Peyer's patch (tissue), 4 donors: ENCODE measurements at places on chromosomes 5 and 9.
A peak's percentile ranks its signal among the peaks of the same experiment; 100 is the strongest.

DNA sequence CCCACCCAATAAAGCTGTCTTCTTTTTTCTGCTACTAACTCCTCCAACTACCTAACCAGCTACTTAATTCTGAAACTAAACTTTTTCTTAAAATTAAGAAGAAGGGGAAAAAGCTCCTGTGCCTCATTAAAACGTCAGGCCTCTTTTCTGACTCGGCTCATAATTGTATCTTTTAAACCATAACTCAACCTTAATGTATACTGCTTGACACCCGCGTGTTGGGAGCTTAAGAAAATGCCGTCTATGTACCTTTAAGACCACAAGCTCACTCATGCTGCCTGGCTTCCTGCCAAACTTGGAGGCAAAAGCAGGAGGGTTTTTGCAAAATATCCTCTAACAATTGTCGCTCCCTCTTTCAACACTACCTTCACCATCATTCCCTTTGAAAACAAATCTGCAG is 5.0 kb downstream of the EBF1 start:
- no peak for DNase-seq

GRCh38 chr5:1132570-1132969 is 20.7 kb upstream of the SLC12A7 start:
- DNase-seq = no peak

DNA sequence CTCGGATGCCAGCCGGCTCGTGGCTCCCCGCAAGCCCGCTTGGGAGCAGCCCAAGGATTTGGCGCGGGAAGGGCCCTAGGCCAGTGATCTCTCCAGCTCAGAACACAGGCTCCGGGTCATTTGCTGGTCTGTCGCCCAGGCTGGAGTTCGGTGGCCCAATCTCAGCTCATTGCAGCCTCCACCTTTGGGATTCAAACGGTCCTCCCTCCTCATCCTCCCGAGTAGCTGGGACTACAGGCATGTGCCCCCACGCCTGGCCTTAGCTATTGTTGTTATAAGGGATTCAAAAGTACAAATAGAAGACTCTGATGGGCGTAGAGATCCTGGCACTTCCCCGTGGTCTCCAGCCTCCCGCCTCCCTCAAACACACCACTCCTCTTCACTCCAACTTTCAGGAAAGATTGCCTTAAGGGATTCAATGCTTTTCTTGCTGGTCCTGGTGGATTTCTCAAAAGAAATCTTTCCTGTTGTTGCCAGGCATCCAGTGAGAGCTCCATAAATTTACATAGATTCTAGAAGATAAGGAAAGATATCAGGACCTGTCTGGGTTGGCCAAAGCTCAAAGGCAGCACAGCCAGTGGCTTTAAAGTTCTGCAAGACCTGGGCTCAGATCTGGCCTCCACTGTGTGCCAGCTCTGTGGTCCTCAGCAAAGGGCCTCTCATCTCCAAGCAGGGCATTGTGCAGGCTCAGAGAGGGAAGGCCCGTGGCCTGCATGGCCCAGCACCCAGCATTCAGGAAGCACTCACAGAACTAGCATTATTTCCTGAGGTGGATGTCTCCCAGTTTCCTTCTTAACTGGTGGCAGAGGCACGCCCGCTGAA is 1.0 kb downstream of the AIF1L start:
- no peak for DNase-seq

GRCh38 chr5:178797101-178797521 is 62.6 kb upstream of the ZNF354B start:
- DNase-seq = no peak

- DNase-seq = no peak
These were observed 354.0 kb upstream of the CLINT1 start for GRCh38 chr5:158212917-158213316.

- DNase-seq = peak; percentile 86
These were observed 48.7 kb upstream of the PSD2 start for GRCh38 chr5:139746691-139747582.

DNA sequence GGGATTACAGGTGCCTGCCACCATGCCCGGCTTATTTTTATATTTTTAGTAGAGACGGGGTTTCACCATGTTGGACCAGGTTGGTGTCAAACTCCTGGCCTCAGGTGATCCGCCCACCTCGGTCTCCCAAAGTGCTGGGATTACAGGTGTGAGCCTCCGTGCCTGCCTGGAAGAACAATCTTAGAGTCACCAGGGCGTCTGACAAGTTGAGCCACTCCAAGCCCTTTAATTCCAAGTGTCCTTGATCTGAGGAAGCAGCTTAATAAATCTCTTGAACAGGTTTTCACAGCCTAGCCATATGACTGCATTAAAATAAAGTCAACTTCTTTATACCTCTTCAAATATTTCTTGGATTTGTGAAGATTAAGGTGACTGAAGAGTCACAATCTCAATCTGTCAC is 31.5 kb downstream of the SLC44A1 start:
- DNase-seq = no peak

DNA sequence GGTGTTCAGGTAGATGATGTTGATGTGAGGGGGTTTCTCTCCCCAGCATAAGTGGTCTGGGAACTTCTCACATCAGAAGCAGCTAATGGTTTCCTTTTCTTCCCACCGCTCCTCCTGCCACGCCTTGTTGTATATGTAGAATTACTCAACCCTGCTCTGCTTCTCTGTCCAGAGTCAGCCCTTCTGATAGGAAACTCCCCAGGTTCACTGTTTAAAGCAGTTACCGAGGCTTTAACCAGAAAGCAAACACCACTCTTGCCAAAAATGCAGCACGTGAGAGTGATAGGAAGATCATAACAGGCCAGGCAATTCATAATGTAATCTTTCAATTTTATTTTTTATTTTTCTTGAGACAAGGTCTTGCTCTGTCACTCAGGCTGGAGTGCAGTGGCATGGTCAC is 10.5 kb upstream of the TMEM252 start:
- DNase-seq = no peak

GRCh38 chr5:1181451-1182359 is 19.7 kb upstream of the SLC6A19 start:
- peak; percentile 91 for DNase-seq

DNA sequence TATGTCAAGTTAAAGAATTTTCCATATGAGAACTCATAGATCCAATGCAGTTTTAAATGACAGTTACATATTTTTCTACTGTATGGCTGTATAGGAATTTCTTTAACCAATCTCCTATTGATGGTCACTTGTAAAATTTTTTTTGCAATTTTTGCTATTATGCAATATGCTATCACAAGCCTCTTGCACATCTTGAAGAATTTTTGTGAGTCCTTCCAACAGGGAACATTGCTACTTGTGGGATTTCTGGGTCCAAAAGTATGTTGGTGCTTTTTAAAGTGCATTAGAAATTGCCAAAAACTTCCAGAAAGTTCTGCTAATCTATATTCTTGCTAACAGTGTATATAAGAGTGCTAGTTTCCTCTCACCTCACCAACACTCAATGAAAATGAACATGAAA is 65.1 kb downstream of the NPR3 start:
- DNase-seq = no peak

GRCh38 chr9:93567271-93567959 is 9.0 kb upstream of the PHF2 start:
- peak; percentile 47 for DNase-seq

- DNase-seq = no peak
These were observed 361.6 kb downstream of the YTHDC2 start for GRCh38 chr5:113875096-113875495.

- no peak for DNase-seq
These were observed 125.3 kb upstream of the RASEF start for GRCh38 chr9:83188277-83188676.

DNA sequence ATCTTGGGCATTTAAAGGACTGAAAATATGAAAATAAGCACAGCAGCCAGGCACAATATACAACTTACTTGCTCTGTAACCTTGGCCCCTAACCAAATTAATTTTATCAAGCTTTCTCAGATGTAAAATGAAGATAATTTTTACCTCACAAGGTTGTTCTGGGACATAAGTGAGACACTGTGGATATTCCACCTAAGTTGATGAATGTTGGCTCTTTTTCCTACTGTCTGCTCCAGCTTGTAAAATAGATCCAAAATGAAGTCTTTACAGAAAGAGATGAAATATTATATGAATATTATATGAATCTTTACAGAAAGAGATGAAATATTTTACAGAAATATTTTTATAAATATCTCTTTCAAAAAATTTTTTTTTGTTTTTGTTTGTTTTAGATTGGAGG is 270.1 kb downstream of the DNAH5 start:
- DNase-seq = no peak

- no peak for DNase-seq
These were observed 187.6 kb upstream of the DMRT1 start for GRCh38 chr9:653856-654387.

- DNase-seq = no peak
These were observed 37.7 kb downstream of the NR4A3 start for GRCh38 chr9:99859243-99859980.

DNA sequence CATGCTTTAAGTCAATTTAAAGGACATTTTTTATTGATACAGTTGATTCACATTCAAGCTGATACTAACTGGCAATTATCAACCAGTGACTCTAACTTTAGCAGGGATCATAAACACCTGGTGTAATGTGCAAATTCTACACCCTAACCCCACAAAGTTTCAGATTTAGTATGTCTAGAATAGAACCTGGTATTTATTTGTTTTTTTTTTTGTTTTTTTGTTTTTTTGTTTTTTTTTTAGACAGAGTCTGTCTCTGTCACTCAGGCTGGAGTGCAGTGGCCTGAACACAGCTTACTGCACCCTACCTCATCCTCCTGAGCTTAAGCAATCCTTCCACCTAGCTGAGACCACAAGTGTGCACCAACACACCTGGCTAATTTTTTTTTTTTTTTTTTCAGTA is 311.2 kb upstream of the SEMA6A start:
- DNase-seq = no peak

DNA sequence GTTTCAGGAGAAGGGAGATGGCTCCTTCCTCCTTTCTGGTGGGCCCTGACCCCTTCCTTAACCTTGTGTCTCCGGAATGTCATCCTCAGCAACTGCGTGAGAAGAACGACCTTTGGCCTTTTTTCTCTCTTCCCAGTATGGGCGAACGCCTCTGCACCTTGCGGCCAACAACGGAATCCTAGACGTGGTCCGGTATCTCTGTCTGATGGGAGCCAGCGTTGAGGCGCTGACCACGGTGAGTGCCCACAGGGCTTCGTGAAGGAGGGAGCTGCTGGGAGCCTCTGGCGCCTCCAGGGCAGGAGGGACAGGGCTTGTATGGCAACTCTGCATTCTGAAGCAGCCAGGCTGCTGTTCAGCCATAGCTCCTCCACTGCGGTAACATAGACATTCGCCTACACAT is 68.0 kb upstream of the CTSL start:
- no peak for DNase-seq

- DNase-seq = no peak
These were observed 791 bp downstream of the RAPGEF6 start for GRCh38 chr5:131634238-131634637.

DNA sequence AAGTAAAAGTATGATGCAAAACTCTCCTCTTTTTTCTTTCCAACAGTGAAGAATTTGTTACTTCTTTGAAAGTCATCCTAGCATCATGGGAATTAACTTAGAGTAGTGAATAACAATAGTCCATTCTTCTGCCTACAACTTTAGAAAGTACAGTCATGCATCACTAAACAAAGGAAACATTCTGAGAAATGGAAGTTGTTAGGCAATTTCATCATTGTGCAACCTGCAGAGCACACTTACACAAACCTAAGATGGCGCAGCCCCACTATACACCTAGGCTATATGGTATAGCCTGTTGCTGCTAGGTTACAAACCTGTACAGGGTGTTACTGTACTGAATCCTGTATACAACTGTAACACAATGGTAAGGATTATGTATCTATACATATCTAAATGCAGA is 1209.3 kb upstream of the C9orf72 start:
- no peak for DNase-seq

- DNase-seq = no peak
These were observed 45.3 kb downstream of the COL5A1 start for GRCh38 chr9:134686896-134687295.

GRCh38 chr5:149719666-149720065 is 10.4 kb upstream of the PPARGC1B start:
- no peak for DNase-seq

DNA sequence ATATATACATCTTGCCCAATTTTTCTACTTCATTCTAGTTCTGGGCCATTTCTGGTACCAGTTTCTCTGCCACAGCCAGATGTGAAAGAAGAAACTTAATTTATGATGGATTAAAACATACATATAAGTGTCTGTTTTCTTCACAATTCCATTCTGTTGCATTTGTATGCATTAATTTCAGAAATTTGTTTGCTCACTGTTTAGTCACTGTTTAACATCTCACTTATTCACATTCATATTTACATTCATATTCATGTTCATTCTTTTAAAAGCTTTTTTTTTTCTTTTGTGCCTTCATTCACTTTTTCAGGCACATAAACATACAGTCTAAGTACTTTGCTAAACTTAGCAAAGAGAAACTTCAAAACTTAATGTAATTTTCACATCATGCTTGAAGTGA is 684.0 kb upstream of the CDH9 start:
- DNase-seq = no peak

GRCh38 chr9:121773954-121774714 is 122.7 kb downstream of the DAB2IP start:
- DNase-seq = no peak

DNA sequence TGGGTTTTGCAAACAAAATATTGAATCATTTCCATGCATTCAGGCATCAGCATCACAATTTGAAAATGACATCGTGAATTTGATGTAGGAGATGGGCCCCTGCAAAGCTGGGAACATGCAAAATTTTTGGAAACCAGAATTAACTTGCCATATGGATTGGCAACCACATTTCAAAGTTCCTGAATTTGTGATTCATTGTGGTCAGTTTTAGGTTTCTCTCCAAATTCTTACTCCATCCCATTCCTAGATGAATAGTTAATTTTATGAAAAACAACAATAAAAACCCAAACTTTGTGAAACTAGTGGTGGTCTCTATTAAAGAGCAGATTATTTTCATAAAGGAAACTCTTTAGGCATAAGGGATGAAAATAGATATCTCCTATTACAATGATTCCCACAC is 107.8 kb upstream of the SLIT3 start:
- DNase-seq = no peak

- DNase-seq = no peak
These were observed 6.6 kb downstream of the LCN9 start for GRCh38 chr9:135669616-135670285.

- DNase-seq = no peak
These were observed 91.8 kb upstream of the DMRTA1 start for GRCh38 chr9:22354699-22355384.

DNA sequence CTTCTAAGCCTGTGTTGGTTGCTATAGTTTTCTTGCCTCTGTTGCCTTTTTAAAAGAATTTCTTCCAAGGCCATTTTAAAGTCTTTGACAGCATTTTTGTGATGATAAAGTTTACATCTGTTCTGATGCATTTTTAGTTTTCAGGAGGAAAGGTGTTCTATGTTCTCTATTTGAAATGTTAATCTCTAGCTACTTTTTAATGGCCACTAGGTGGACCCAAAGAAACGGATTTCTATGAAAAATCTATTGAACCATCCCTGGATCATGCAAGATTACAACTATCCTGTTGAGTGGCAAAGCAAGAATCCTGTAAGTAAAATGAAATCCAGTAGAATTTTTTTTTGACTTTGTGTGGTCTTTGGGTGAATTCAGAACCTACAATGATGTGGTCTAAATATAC is 60.2 kb downstream of the MELK start:
- DNase-seq = no peak
